H7 (cell line): ENCODE measurements at places on chromosomes 11 and 22.

DNA sequence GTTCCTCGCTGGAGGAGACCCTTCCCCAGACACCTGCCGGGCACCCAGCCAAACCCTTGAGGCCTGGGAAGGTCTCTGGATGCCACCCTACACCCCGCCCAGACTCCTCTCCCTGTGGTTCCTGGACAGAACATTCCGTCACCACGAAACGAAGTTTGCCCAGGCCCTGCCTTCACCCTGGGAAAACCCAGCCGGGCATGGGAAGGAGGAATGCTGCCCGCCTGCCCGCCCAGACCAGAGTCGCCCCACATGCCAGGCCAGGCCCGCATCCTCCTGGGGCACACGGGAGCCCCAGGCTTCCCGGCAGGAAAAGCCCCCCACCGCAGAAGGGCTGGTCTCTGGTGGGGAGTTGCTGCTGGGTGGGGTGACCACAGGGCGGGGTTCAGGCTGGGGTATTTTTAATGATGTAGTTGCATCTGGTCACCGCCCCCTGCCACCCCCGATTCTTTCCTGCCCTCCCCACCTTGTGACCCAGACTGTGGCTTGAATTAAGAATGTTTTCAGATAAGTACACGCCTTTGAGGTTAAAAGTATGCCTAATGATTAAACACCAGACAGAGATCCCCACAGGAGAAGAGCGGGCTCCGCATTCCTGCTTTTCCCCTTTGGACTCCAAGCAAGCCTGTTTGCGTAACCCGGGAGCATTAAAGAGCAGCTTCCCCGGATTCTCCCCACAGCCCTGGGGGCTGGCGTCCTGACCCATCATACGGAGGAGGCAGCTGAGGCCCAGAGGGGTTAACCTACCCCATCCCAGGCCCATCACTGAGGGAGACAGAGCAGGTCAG, 44.6 kb upstream of the PPARA start:
- DNase-seq = no peak

GRCh38 chr11:68372625-68373024, 60.2 kb downstream of the LRP5 start:
- no peak for DNase-seq

DNA sequence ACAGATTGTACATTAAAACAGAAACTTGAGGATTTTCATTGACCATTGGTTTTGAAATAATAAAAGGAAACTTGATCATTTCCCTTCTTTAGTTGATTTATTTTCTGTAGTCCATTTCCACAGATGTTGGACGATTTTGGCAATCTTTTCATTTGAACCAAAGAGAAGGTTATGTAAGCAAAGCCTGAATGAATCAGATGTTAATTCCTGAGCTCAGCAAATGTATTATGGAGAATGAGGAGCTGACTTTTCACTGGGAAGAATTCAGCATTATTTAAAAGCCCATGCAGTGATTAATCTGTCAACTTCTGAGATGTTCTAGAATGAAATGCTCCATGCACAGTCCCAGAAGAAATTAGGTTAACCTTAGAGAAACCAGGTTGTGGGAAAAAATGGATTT, 29.0 kb downstream of the ELMOD1 start:
- DNase-seq = no peak

DNA sequence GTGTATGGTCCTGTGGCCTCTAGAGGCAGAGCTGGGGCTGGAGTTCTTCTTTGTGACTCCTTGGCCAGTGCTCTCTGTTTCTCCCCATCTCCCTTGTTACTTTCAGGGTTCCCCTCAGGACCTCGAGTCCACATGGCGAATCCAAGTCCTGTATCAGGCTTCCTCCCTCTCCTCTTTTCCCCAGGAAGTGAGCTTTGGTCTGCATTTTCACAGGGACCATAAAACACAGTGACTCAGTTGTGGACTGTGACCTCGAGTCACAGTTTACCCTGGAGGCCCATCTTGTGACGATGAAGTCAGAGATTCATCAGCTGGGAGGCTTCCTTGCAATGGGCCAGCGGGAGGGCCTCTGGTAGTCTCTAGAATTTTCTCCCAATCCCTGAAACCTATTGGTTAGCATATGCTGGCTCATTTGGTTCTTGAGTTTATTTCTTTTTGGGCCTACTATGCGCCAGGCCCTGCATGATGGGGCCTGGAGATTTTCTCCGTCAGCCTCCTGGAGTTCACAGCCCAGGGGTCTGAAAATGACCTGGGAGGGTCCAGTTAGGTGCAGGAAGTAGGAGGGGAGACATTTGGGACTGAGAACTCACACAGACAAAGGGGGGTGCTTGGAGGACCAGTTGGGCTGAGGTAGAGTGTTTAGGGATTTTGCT, 100.8 kb downstream of the KIAA1671 start:
- no peak for DNase-seq

DNA sequence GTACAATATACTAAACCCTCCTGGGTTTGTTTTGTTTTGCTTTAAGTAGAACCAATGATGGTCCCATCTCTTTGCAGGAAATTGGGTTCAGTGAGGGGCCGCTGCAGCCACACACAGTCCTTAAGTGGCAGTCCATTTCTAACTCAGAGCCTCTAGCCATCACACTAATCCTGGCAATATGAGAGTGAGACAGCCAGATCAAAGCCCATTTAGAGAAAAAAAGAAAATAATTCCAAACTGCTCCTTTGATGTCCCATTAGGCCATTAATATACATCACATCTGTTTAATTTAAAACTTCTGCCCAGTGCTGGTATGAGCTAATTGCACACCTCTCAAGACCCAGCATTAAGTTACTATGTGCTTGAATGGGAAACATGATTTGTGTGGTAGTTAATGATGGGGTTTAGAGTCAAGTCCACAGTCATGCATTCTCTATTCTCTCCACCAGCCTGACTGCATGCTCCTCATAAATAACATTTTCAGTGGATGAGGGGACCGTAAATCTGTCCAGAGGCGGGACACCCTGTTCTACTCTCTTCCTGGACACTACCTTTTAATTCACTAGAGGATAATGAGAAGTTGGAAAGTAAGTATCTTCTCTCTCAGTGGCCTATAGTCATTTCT, 53.8 kb upstream of the BIRC3 start:
- DNase-seq = no peak

GRCh38 chr11:99934008-99934407, 753.1 kb upstream of the ARHGAP42 start:
- no peak for DNase-seq

- no peak for DNase-seq
Observed at GRCh38 chr11:78427615-78428265, 10.1 kb upstream of the GAB2 start.

- DNase-seq = no peak
Observed at GRCh38 chr11:114166362-114166761, 106.9 kb downstream of the ZBTB16 start.

- DNase-seq = no peak
Observed at GRCh38 chr22:22968366-22968765, 80.8 kb downstream of the IGLL5 start.

- no peak for DNase-seq
Observed at GRCh38 chr11:60316317-60316716, 10.7 kb upstream of the MS4A6E start.

DNA sequence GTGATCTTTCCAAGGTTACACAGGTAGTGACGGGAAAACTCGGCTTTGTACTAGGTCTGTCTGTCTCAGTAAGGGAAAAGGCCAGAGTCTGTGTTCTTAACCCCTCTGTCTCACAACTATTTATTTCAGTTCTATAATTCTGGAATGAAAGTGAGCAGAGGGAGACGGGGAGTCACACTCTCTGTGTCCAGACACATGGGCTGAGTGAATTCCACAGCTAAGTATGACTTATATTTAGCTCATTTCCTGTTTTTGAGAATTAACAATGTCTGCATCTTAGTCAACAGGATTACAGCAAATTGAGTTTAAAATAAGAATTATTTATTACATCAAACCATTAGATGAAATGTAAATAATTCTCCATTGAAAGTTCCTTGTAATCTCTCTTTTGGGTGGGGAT, 62.5 kb upstream of the OR4B1 start:
- no peak for DNase-seq

DNA sequence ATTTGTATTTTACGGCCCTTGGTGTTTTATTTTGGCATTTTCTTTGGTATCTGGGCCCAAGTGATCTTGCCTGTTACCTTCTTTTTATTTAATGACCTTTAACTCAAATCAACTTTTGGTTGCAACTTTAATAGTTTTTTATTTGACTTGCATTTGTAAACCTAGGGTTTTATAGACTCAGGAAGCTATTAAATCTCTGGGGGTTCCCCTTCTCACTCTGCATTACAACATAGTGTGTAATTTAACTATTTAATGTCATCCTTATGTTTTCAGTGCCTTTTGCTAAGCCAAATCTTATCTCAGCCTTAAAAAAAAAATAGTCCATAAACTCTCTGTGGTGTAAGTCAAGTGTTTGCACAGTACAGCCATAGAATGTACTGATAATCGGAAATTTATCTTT, 3.4 kb downstream of the FJX1 start:
- no peak for DNase-seq

DNA sequence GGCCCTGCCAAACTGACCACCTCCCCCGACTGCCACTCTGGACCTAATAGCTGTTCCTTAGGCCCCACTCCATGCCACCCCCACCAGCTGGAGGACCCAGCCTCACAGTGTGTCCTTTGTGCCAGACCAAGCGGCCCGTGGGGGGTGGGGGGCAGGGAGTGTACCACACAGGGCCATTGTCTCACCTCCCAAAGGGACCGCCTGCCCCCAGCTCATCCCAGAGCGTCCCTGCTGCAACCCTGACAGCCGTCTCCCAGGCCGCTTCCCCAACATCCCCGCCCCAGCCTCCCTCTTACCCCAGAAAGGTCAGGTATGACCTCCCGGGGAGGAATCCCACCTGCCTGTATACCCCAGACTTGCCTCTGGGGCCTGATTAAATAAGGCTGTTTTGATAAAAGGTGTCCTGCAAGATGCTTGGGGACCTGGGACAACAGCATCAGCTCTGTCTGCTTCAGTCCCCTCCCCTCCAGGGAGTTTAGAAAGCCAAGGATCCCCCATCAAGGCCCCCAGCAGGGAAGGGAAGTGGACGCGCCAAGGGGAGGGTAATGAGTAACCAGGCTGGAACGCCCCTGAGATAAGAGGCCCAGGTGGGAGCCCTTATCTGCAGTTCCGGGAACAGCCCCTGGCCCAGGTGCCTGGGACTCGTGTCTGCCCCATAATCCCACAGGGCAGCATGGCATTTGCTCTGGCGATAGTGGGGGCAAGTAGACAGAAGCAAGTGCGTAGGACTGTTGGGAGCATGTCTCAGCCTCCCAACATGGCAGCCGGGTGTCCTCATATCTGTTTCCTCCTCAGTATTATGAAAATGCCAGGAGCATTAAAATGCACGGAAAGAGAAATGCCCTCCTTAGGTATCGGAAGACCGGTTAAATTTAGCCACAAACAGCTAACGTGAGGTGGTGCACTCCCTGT, 9.0 kb downstream of the CDC42EP1 start:
- DNase-seq = peak; percentile 79

DNA sequence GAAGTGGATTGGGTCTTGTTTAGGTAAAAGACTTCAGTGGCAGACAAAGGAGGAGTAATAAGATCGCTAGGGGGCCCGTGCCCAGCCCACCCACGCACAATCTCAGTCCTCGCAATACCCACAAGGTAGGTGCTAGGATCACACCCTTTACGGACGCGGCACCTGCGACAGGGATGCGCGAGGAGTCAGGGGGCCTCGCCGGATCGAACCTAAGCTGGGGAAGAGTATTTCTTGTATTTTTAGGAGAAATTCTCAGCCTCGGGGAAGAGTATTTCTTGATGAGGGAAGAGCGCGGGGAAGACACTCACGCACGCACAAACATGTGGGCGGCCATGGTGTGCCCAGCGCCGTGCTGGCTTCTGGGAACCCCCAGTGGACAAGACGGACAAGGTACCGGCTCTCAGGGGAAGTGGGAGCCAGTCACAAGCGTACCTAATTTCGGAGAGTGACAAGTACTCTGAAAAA, 745 bp upstream of the FAM118A start:
- DNase-seq = peak; percentile 60

DNA sequence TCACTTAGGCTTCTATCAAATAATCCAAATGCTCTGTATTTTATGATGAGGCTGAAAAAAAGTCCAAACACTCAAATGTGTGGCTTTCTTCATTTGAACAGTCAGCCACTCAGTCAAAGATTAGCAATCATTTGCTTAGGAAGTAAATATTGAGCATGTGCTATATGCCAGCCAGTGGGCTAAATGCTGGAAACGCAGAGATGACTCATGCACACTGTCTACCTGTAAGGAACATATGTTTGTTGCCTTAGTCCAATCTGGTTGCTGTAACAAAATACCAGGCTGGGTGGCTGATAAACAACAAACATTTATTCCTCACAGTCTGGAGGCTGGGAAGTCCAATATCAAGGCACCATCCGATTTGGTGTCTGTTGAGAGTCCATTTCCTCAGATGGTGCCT, 617.3 kb downstream of the NTM start:
- DNase-seq = no peak

- peak; percentile 77 for DNase-seq
Observed at GRCh38 chr22:39617342-39617741, 46.8 kb downstream of the CACNA1I start.

DNA sequence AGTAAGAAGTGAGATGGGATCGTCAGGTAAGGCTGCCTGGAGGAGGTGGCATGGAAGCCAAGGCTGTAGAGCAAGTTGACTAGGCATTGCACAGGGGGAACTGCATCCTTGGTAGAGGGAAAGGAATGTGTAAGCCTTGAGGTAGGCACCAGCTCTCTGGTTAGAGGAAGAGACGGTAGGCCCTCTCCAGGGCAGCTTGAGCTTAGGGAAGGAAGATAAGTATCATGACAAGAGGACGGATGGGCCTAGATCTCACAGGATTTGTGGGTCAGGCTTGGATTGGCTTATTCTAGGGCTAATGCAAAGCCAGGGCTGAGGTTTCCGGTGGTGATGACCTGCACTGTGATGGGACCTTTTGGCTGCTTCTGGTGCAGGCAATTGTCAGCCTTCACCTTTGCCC, 1035.8 kb downstream of the TBC1D22A start:
- DNase-seq = no peak

DNA sequence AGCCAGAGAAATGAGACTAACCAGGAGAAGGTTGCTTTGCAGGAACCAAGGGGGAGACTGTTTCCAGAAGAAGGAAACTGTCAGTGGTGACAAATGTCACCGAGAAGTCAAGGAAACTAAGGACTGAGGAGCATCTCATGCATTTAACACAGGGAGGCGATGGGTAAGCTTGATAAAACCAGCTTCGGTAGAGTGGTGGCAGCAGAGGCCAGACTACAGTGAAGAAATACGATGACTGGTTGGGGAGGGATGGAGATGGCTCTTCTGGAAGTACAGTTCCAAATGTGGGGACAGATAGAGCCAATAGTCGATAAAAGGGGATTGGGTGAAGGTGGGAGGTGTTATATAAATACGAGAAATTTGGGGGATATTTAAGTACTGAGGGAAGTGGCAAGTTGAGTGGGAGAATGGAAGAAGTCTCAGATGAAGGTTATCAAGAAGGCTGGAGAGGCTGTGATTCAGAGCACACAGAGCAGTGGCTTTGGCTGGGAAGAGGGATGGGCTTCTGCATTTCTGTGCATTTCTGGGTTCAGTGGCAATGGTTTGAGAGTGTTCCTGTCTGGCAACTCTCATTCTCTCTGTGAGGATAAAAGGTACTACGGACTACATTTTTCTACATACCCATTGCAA, 29.2 kb downstream of the SC5D start:
- peak; percentile 42 for DNase-seq

GRCh38 chr11:47269829-47270305, at the start of gene MADD:
Gene MADD (plus strand): TSS chr11:47270133.
- DNase-seq = peak; percentile 95

- no peak for DNase-seq
Observed at GRCh38 chr11:125514336-125515101, 18.5 kb upstream of the FEZ1 start.
